ENCODE measurements at places on chromosomes 7 and 10.

- peak; percentile 55 for DNase-seq
These were observed 174.8 kb upstream of the FZD1 start for GRCh38 chr7:91089382-91089963.

DNA sequence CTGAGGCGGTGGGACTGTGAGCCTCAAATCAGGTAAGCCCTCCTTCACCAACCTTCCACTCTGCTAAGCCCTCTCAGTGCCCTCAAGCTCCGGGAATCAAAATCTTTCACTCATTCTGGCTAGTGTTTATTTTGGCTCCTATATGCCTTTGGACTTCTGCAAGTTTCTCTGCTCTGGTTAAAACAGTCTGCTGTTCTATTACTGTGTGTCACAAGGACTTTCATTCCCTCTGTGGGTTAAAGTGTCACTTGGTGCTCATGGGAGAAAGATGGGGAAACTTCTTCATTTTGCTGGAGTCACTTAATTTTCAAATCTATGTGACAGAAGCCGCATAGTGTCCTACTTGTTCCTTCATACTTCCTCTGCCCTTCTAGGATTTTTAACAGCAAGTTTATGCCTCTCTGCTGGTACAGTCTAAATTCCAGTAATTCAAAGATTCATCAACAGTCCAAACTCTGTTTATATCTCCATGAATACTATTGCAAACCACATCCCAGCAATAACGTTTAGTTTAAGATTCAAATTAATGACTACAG, 61.3 kb downstream of the CD36 start:
- no peak for DNase-seq

GRCh38 chr7:46123-46829, 146.1 kb upstream of the FAM20C start:
- DNase-seq: no peak

DNA sequence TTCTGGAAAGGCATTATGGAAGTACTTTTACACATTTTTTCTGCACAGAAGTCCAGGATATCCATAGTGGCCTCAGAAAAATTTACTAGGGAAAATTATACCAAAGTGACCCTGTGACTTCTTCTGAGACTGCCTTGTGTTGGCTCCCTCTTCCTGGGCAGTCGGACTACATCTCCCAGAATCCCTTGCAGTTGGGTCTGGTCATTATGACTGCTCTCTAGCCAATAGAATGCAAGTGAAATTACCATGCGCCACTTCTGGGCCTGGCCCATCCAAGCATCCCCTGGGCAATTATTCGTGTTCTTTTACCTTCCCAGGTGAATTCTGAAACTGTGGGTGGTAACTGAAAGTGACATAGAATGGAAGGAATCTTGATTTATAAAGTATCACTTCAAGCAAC, 430.9 kb downstream of the ACTR3B start:
- no peak for DNase-seq

DNA sequence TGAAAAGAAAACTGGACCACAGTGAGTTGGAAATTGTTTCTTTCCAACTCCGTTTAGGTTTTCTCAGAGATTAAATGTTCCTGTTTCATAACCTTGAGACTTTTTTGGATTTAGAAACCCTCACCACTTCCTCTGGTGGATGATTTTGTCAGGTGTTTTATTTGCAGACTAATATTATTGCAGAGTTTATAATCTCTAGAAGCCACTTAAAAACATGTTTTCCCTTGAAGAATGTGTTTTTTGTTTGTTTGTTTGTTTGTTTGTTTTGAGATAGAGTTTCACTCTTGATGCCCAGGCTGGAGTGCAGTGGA, 520 bp upstream of the MICU1 start:
- DNase-seq: no peak

- no peak for DNase-seq
These were observed 18.0 kb upstream of the RET start for GRCh38 chr10:43058716-43059335.

DNA sequence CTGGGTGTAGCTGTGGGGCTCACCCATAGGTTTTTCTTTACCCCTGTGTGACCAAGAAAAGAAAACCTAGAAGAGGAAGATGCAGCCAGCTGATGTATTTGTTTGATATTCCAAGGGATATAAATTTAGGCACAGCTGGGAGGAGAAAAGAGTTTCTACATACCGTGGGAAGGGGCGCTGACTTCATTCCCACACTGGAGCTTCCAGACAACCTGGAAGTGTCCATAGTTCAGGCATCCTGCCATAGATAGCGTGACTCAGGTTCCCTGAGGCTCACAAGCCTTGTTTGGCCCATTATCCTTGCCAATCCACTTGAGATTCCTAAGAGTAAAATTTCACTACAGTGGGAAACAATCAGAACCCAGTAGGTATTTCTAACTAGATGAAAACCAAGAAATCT, 371.7 kb upstream of the NRP1 start:
- DNase-seq: no peak

DNA sequence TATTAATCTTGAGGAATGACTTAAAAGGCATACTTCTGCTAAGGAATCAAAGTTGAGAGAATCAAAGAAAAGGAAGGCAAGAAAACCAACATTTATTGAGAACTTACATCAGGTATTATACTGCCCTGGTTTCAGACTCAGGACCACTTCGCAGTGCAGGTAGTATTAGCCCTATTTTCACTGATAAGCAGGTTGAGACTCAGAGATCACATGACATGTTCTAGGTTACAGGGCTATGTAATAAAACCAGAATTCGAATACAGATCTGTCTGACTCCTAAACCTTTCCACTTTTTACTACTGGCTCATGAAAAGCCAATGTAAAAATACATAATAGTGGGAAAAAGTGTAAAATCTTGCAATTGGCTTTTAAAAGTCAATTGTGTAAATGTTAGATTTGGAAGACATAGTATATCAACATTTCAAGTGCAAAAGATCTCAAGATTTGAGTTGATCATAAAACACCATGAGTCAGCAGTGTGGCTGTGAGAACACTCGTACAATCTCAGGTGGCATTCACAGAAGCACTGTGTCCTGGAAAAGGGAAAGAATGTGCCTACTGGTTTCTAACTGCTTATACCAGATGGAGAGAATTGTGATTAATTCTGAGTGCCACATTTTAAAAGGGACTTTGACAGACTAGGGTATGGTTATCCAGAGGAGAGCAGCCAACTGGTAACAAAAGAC, 195.8 kb upstream of the MKLN1 start:
- DNase-seq: no peak

GRCh38 chr7:21029006-21029405, 242.3 kb upstream of the SP8 start:
- no peak for DNase-seq

GRCh38 chr10:130737621-130738020, 573.9 kb downstream of the TCERG1L start:
- no peak for DNase-seq

DNA sequence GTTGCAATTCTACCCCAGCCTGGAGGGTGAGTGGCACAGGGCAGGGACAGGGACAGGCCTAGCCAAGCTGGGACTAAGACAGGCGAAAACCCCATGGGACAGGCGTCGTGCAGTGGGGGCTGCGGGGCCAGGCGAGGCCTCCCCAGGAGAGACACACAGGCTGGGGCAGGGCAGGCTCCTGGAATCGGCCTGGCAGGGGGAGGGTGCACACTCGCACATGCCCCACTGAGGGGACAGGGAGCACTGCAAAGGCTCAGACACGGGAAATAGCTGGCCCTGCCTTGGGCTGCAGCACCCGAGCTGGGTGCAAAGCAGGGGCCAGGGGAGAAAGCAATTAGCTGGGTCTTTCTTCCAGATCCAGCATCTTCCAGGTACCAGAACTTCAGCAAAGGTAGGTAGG, 10.4 kb downstream of the LAT2 start:
- no peak for DNase-seq

DNA sequence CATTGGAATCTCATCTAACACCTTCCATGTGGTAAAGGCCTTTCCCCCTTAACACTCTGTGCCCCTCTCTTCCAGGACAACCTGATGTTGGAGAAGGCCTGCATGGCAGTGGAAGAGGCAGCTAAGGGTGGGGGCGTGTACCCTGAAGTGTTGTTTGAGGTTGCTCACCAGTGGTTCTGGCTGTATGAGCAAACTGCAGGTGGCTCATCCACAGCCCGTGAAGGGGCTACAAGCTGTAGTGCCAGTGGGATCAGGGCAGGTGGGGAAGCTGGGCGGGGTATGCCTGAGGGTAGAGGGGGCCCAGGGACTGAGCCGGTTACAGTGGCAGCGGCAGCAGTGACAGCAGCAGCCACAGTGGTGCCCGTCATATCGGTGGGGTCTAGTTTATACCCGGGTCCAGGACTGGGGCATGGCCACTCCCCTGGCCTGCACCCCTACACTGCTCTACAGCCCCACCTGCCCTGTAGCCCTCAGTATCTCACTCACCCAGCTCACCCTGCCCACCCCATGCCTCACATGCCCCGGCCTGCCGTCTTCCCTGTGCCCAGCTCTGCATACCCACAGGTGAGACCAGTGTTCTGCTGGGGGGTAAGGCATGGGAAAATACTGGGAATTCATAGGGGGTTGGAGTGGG, 12.4 kb downstream of the NDST2 start:
- no peak for DNase-seq

GRCh38 chr10:93704451-93704850, 2.1 kb upstream of the FRA10AC1 start:
- no peak for DNase-seq

DNA sequence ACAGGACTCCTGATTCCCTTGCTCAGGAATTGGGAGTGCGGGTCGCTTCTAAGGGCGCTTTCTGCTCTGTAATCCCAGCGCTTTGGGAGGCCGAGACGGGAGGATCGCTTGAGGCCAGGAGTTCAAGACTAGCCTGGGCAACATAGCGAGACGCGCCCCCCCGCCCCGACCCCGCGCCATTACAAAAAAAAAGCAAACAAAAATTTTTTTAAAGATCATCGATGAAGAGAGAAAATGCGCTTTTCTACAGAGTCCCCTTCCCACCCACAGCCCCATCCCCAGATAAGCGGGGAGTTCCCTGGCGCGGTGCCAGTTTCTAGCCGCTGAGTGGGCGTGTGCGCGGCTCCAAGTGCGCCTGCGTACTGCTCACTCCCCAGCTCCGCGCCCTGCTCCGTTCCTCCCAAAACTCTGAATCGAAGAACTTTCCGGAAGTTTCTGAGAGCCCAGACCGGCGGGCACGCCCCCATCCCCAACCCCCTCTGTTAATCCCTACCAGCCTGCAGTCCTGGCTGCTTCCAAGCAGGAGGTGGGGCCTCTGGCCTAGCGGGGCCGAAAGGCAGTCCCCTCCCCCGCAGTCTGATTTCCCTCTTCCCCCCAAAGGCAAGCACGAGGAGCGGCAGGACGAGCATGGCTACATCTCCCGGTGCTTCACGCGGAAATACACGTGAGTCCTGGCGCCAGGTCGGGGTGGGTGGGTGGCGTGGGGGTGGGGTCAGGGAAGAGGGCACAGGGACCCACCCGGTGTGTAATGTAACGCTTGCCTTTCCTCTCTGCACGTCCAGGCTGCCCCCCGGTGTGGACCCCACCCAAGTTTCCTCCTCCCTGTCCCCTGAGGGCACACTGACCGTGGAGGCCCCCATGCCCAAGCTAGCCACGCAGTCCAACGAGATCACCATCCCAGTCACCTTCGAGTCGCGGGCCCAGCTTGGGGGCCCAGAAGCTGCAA, 1.0 kb downstream of the HSPB1 start:
- peak; percentile 61 for DNase-seq

DNA sequence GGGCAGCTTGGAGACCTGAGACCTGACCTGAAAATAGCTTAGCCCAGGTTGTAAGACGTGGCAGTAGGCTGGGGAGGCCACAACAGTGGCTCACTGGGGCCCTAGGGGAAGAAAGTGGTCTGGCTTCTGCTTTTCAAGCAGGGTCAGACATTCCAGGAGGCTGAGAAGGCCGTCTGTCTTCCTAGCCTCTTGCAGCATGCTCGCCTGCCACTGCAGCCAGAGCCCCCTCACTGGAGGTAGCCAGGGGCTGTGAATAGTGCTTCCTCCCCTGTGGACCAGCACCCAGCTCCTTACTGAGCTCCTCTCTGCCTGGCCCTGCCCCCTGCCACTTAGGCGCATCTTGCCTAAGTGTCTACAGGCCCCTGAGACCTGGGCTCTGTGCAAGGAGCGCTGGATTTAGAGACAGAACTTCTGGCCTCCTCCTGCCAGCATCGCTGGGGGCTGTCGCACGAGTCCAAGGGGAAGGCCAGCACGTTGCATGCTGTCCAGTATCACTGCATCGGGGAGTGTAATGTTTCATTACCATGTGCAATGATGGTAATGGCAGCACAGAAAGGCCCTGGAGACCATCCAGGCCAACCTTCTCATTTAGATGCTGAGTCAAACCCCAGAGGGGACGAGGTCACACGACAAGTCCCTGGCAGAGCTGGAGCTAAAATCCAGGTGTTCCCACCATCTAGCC, 12.7 kb downstream of the ZMIZ1 start:
- DNase-seq: no peak

GRCh38 chr10:76089556-76090180, 658.2 kb downstream of the LRMDA start:
- DNase-seq: no peak

DNA sequence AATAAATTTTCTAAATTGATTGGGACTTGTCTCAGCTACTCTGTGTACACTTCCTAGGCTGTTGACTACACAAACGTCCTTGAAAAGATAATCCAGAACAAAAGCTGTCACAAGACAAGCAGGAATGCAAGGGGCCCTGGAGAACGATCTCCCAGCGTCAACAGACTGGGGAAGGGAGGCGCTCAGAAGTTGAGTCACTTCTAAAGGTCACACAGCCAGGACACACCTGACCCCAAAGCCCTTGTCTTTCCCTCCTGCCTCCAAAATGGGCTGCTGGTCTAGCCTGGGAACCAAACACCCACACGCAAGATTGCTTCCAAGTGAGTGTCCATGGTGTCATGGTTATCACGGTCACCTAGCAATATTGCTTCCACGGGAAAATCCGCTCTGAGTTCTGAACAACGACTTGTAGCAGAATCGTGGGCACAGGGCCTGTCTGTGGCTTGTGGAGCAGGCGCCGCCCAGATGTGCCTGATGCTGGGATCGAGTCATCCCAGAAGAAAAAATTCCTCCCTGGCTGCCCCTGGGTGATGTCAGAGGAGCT, 49.8 kb downstream of the SPOCK2 start:
- no peak for DNase-seq

DNA sequence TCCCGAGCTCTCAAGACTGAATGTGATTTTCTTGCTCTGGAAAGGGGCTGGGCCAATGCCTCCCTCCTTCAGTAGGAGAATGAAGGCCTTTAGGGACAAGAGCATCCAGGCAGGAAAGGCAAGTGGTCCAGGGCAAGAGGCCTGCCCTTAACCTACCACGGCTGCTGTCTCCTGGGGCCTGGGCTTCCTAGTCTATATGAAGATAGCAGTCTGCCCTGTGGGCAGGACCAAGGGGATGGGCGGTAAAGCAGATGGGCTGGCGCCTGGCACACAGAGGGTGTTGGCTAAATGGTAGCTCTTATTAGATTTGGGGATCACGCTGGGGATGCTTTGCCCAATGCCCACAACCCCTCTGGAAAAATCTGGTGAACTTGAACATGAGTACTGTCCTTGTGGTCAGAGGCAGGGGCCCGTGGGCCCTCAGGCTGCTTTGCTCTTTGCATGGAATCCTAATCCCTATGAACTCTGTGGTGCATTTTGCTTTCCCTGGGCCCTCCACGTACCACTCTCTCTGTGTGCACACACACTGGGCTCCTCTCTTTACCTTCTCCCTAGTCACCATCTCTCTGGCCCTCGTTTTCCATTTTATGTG, 20.3 kb downstream of the CHAT start:
- DNase-seq: no peak

All from NCI-H510A treated with DMSO at 0.1 percent for 48 hours (cell line).